ENCODE measurements at places on chromosomes 12 and 14.

DNA sequence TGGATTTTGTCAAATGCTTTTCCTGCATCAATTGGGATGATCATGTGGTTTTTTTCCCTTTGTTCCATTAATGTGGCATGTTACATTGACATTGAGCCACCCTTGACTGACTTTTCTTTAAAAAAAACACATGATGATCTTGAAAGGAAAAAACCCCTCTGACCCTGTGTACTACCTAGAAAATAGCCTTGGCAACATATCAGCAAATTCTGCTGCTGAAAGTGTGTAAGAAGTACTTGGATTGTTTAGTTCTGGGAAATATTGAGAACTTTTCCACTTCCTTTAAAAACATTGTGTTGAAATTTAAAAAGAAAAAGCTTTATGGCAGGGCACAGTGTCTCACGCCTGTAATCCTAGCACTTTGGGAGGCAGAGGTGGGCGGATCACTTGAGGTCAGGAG, 20.7 kb downstream of the ACACB start:
- no peak for DNase-seq

DNA sequence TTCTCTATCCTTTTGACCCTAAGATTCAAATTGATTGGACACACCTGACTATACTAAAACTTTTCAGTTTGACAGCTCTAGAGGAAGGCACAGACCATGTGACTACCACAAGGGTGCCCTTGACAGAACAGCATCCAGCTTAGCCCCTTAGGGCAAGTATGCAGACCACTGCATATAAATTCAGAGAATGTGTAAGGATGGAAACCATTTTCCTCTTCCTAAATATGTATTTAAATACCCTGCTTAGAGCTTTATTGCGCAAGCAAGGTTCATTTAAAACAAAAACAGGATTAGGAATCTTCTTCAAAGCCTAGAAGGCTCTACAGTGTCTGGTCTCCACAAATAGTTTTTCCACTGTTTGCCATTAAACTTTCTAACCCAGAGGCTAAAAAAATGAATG, 202.8 kb downstream of the MED13L start:
- DNase-seq = no peak

GRCh38 chr14:44149597-44149996, 357.5 kb downstream of the FSCB start:
- DNase-seq = peak; percentile 8

GRCh38 chr12:1614360-1614759, 14.7 kb upstream of the WNT5B start:
- DNase-seq = no peak

GRCh38 chr12:109542876-109543275, 30.4 kb downstream of the MMAB start:
- no peak for DNase-seq

- no peak for DNase-seq
Measured at GRCh38 chr12:20528208-20528607, 159.9 kb downstream of the PDE3A start.

GRCh38 chr12:107564946-107565345, 120.7 kb upstream of the PWP1 start:
- no peak for DNase-seq

DNA sequence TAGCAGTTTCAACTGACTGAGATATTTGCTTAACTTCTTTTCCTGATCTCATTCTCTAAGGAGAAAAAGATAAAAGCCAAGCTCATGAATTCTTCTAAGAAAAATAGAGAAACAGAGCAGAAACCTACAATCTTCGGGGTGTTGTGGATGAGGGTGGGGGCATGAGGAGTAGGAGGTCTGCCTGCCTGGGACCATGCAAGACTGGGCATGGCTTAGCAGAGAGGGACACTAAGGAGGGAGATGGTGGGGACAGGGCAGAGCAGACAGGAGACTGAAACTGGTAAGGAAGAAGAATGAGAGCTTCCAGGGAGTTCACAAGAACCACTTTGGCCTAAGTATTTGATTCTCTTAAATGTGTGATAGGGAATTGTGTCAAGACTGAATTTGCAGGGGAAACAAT, 188.0 kb downstream of the CFAP54 start:
- no peak for DNase-seq

- no peak for DNase-seq
Measured at GRCh38 chr12:107461222-107461975, 224.2 kb upstream of the PWP1 start.

DNA sequence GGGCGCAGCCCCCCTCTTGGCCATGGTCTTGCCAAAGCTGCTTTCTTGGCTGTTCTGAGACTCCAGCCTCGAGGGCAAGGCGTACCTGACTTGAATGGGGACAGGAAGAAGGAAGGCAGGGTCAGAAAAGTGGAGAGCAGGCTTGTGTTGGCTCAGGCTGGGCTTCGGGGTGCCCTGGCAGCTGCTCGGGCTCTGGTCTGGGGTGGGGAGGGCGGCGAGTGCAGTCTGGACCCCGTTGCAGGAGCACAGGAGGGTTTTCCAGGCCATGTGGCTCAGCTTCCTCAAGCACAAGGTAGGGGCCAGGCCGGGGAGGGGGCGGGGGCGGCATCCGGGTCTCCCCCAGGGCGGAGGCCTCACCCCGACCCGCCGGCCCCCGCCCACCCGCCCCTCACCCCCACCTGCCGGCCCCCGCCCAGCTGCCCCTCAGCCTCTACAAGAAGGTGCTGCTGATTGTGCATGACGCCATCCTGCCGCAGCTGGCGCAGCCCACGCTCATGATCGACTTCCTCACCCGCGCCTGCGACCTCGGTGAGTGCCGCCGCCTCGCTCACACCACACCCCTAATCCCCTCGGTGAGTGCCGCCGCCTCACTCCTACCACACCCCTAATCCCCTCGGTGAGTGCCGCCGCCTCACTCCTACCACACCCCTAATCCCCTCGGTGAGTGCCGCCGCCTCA, 4.2 kb downstream of the NOC4L start:
- DNase-seq = no peak

GRCh38 chr12:122841544-122842321, 6.5 kb downstream of the HIP1R start:
- DNase-seq = no peak

- DNase-seq = peak; percentile 32
Measured at GRCh38 chr12:125340791-125341190, 275.6 kb downstream of the AACS start.

DNA sequence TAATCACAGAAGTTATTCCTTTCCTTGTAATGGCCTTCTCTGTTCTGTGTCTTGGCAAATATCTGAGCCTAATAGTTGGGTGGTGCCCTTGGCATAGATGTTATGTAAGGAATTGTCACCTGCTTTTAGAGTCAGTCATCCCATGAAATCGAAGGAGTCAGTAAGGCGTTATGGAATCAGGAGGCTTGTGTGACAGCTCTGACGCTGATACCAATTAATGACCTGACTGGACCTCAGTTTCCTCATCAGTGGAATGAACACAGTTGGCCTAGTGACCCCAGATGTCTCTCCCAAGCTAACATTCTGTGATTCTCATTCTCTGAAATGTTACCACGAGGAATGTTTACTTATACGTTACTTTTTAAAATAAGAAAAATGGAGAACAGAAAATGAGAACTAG, 32.1 kb downstream of the TXNRD1 start:
- no peak for DNase-seq

Measured in NCI-H446 (cell line).